ENCODE measurements at places on chromosomes 2 and 18.
A peak's percentile ranks its signal among the peaks of the same experiment; 100 is the strongest.

- no peak for DNase-seq
Measured at GRCh38 chr2:142819411-142819810, 58.1 kb upstream of the KYNU start.

- no peak for DNase-seq
Measured at GRCh38 chr2:37205689-37206341, 9.5 kb downstream of the CEBPZOS start.

DNA sequence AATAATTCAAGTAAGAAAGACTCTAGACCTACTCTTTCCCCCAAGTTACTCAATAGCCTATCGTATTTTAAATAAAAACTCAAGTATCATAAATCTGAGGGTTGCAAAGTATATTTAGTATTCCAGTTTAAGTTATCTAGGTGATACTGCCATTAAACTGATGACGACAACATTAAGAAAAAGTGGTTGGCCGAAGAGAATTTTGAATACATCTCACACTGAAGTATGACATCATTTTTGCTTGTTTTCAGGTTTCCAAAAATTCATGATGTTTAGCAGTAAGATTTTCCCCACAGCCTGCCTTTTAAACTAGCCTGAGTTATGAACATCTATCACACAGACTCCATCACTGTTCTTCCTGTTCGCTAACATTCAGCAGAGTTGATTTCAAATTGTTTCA, 102.1 kb upstream of the RAB27B start:
- DNase-seq = no peak

DNA sequence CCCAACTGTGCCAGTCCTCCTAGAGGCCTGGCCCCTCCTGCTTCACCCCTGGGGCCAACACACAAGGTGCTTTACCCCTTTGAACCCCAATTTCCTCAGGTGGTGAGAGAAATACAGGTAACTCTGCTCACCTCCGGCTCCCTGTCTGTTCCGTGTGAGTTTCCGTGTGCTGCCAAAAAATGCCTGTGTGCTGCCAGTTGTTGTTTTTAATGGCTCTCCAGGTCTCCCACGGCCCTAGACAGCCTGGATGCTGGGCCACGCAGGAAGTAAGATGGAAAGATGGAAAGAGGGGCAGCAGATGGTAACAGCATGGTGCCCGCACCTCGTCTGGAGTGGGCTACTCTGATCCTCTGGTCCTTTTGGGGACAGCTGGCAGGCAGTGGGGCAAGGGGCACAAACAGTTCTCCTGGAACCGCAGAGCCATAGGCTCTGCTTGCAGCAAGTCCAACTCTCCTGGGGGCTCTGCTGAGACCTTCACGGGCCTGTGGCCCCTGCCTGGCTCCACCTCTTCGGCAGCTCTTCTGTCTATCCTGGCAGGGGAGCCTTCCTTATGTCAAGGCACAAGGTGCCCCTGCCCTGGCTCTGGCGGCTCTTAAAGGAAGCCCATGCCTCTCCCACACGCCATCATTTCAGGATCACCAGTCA, 4.3 kb upstream of the ARHGEF4 start:
- DNase-seq = no peak

GRCh38 chr2:18722101-18722500, 132.7 kb upstream of the NT5C1B start:
- no peak for DNase-seq

DNA sequence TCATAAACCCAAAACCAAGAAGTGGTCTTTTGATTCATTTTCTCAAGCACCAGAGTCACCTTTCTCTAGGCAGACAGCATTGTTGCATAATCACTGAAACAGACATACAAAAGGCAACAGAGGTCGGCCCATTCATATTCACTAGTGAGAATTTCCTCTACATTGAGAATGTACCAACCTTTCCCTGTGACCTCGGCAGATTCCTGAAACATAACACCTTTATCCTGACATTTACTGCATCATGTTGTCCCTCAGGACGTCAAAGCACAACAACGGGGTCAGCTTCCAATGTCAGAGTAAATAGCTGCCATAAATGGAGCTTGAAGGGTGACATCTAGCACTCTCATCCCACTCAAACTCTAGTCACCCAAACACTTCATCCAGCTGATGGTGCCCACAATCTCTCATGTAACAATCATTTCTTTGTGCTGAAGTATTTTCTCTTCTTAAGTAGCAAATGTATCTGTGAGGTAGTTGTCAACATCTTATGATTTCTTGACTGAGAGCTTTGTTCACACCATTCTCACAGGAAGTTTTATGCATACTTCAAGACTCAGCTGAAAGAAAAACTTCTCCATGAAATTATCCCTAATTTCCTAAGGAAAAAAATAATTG, 802.6 kb upstream of the CHAC2 start:
- no peak for DNase-seq

GRCh38 chr2:30188292-30188691, 41.5 kb downstream of the YPEL5 start:
- no peak for DNase-seq

DNA sequence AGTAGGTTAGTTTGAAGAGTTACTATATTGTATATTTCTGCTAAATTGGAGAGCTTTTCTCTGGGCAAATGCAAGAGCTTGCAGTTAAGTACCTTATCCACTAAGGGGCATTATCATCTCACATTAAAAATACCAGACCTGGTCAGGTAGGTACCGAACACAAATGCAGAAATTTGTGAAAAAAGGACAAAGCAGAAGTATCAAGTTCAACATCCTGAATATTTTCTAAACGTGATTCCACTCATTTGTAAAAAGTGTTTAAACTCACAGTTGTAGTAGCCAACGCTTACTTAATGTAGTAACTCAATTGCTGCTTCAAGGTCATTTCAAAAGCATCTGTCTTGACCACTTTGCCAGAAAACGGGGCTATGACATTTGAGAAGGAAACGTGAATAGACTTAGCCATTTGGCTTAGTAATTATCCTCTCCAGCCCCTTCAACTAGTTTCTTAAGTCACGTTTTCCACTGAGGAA, 52.1 kb downstream of the CYRIA start:
- no peak for DNase-seq

DNA sequence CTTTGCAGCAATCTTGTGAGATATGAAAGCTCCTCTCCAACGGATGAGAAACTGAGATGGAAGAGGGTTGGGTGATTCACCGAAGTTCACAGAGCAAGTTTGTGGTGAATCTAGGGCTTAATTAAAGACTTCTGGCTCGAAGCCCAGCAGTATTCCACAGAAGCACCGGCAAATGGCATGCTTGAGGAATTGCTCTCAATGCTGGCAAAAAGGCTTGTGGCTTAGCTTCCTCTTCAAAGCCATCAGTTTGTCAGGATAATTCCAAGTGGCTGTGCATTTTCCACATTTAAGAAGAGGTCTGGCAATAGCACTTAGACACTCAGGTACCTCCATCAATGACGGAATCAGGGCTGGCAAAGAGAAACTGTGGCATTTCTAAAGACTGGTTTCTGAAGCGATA, 98.7 kb upstream of the SLC66A3 start:
- DNase-seq = peak; percentile 43

DNA sequence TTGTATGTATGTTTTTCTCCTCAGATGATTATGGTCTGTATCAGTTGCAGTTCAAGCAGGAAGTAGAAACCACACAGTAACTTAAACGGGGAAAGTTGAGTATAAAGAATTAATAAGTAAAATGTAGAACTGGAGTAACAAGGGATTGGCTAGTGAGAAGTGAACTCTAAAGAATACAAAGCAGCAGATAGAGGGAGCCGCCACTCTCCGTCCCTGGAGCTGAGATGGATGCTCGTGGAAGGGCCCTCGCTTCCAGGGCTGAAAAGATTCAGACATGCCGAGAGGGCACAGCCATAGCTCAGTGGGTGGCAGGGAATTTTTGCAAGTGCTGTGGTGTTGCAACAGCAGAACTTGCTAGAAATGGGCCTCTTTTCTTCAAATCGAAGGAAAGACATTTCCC, 155.8 kb downstream of the COL6A3 start:
- DNase-seq = no peak

GRCh38 chr18:49845629-49846360, 32.5 kb upstream of the ACAA2 start:
- no peak for DNase-seq

DNA sequence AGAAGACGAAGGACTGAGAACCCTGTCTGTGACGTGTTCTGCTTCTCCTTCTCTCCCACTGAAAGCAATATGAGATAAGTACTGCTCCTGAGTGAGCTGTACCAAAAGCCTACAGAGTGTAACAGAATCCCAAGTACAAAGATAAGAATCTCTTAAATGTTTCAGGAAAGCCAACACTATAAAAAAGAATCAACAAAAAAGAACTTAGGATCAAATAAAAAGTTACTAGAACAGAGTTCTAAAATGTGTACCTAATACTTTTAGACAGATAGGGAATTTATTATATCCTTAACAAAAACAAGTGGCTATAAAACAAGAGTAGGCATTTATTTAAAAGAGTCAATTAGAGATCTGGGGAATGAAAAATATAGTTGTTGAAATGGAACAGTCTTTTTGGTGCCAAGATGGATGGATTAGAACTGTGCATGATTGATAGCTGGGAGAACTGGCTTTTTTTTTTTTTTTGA, 49.0 kb downstream of the NCOA1 start:
- DNase-seq = no peak

- no peak for DNase-seq
Measured at GRCh38 chr2:57877811-57878170, 168.8 kb upstream of the VRK2 start.

DNA sequence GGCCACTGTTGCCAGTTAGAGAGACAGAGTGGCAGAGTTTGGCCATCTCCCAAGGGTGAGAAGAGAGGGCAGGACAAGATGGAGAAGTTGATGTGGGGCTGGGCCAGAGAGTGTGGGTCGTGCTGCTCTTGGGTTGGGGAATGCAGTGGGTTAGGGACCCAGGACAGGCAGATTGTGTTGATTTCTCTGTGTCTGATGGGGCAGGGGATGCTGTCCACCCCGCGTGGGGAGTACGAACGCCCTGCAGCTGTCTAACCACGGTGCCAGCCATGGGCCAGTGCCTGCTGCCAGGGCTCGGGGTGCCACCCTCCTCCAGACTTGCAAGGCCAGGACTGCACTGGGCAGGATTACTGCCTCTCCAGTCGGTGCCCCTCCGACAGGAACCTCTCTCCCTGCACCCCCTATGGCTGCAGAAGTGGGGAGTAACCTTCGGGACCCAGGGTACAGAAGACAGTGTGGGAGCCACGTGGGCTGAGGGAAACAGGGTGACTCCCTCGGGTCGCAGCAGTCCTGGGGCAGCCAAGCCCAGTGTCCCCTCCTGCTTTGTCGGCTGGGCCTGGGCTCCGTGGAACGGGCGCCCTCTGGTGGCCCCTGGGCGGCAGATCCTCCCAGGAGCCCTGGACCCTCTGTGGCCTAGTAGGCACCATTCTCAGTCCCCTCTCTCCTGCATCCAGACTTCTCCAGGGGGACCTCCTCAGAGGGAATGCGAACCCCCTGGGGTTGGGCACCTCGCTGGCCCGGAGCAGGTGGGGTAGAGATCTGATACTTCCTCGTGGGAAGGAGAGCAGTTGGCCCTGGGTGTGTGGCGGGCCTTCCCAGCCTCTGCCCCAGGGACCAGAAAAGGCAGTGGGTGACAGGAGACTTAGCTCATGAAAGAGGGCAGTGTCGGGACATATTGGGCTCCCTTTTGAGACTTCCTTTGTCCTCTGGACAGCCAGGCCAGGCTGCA, 2.7 kb downstream of the GPC1 start:
- peak; percentile 95 for DNase-seq

GRCh38 chr18:45334191-45334590, 281.1 kb upstream of the SLC14A2 start:
- DNase-seq = no peak

DNA sequence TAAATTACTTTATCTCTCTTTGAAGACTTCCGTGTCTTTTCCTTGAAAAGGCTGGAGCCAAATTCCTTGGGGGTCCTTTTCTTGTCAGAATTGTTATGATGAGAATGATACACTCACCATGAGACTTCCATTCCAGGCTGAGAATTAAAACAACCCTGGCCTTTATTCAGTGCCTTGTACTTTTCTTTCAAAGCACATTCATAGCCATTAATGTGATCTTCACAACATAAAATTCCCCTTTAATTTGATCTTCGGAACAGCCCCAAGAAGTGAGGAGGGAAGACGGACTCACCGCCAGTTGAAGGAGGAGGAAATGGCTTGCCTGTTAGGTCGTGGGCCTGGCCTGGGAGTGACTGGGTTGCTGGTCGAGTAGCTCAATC, 127.3 kb downstream of the DDX1 start:
- no peak for DNase-seq

DNA sequence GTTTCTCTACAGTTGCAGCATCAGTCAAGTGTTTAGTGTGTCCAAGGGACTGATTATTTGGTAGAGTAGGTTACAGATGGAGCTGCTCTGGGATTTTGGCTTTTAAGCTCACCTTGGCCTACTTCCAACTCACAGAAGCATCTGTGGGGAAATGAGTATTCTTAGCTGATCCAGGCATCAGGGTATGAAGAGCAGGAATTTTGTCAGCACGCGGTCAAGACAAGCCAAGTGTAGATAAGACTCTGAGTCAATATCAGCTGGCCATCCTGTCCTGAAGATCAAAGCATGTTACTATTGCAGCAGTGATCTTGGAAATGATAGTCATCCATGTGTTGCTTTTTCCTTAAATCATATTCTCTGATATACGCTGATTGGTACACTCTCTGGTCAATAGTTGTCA, 24.4 kb downstream of the SERPINB4 start:
- no peak for DNase-seq

- DNase-seq = no peak
Measured at GRCh38 chr2:142918624-142919023, 41.2 kb downstream of the KYNU start.

GRCh38 chr2:88831071-88831791, 139.8 kb downstream of the RPIA start:
- no peak for DNase-seq
